ENCODE measurements at places on chromosomes 11 and 22.

GRCh38 chr11:115503083-115503885 is 931 bp downstream of the CADM1 start:
- DNase-seq = no peak

- no peak for DNase-seq
Observed at GRCh38 chr11:60336767-60337391, 9.8 kb downstream of the MS4A6E start.

- no peak for DNase-seq
Observed at GRCh38 chr22:24506802-24507438, 11.8 kb downstream of the UPB1 start.

- DNase-seq = no peak
Observed at GRCh38 chr11:2806351-2807024, 79.1 kb downstream of the CDKN1C start.

DNA sequence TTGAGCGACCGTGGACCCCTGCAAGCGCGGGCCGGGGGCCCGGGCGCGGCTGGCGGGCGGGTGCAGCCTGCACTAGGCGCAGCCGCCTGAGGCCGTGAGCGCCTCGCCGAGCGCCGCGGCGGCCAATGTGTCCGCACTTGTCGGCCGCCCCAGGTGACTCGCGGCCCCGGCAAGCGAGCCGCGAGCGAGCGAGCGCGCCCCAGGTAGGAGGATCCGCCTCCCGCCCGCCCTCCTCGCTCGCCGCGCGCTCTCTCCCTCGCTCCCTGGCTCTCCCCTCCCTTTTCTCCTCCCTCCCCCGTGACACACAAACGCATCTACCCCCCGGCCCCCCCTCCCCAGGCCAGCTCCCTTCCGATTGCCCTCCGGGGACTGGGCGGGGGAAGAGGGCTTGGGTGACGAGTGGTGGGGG is at the start of gene WNT7B:
Gene WNT7B, minus strand, starts transcription at position 160 of the 409 bp plus-strand sequence. CDS start 408 bp downstream, outside the sequence.
- DNase-seq = no peak

- DNase-seq = no peak
Observed at GRCh38 chr11:77074626-77075221, 8.0 kb downstream of the CAPN5 start.

GRCh38 chr11:121540627-121541026 is 87.9 kb upstream of the SORL1-AS1 start:
- no peak for DNase-seq

GRCh38 chr11:77381729-77382665 is 80.5 kb upstream of the GDPD4 start:
- no peak for DNase-seq

GRCh38 chr11:2779981-2780849 is 80.4 kb upstream of the KCNQ1OT1 start:
- no peak for DNase-seq
